ENCODE measurements at places on chromosomes 1 and 21.

DNA sequence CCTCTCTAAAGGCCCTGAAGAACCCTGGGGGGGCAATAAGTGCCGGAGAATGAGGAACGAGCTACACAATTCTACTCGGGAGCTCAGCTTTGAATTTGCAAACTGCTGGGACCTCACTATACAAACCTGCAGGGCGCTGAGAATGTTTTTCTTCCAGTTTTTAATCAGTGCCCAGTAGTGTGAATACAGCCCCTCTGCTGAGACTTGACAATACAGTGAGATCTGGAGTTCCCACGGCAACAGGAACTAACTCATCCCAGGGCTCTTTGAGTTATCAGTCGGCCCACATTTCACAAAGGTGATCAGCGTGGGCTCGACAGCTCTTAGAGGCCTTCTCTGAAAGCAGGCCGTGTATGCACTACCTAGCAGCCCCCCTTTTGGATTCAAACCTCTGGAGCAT is 41.7 kb downstream of the TMEM53 start:
- DNase-seq: no peak

DNA sequence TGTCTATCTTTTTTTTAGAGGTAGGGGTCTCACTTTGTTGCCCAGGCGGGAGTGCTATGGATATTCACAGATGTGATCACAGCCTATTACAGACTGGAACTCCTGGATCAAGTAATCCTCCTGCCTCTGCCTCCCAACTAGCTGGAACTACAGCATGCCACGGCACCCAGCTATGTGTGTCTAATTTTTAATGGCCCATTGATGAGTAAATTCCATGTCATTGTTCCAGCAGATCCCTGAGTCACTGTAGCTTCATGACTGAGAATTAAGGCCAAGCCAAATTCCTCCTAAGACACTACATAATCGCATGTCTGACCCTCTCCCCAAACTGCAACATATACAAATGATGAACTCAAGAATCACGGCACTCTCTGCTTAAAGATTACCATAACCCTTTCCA is 84.2 kb upstream of the RGS2 start:
- DNase-seq: no peak

DNA sequence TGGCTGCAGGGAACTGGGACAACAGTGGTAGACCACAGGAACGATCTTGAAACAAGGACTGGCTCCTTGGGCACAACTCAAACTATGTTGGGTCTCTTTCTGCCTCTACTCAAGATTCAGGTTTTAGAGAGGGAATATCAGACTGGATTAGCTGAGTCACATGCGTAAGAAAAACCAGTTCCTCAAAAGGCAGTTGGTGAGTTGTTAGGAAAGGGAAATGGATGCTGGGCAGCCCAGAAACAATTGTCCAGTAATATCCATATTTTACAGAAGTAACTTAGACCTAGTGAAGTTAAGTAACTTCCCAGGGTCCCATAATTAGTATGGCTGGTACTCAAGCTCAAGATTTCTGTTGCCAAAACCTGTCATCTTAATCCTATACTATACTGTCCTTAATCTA is 27.0 kb upstream of the TMEM39B start:
- no peak for DNase-seq

DNA sequence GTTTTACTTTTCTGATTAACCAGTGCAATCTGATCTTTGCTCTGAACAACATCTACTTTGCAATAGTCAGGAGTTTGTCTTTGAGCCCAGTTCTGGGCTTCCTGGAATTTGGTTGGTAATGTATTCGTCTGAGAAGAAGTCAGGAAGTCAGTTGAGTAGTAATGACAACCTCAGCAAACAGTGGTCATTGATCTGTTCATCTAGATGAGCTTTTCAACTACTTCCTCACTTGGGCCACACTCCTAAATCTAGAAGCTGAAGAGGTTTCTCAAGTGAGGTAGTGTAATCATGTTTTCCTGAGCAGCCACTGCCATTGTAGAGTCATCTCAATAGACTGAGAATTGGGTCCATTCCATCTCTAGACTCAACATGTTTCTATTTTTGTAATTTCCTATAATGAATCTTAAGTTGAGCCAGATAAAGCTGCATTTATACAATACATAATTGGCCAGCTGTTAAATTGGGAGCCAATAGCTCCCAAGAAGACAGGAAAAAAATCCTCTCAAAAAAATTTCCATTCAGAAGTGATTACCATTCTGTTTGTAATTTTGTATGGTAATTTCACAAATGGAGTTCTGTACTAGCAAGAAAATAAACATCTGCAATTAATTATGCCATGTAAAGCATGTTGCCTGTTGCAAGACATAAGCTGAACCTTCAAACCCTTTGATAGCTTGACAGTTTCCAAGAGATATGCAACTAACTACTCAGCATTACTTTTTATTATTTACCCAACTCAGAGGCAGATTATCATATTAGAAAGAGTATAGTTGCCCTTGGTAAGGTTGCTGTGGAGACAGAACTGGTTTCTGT is 49.6 kb downstream of the WDR64 start:
- DNase-seq: no peak

DNA sequence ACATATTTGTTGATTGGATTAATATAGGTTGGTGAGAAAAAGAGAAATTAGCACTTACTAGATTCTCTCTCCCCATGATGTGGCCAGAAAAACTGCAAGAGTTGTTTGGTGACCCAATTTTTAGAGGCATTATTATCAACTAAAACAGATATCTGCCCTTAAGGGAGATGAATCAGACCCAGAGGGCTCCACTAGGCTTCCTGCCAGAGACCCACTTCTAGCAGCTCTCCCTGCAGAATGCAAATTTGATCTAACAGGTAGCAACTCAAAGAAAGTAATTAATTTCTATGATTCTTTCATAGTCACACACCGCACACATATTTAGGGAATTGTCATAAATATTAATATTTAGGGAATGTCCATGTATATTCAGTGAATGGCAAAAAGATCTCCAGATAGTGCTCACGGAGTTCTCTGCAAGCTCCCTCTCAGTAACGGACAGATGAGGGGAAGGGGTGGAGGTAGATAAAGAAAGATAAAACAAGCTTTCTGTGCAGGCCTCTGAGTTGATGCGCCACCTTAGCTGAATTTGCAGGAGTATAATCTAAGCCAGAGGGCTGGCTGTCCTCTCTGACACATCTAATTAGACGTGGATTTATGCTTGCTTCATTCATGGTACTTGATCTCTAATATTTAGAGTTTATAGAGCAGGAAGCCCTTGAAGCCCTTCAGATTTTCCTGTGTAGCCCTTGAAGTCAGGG is 84.1 kb upstream of the CCDC190 start:
- no peak for DNase-seq

DNA sequence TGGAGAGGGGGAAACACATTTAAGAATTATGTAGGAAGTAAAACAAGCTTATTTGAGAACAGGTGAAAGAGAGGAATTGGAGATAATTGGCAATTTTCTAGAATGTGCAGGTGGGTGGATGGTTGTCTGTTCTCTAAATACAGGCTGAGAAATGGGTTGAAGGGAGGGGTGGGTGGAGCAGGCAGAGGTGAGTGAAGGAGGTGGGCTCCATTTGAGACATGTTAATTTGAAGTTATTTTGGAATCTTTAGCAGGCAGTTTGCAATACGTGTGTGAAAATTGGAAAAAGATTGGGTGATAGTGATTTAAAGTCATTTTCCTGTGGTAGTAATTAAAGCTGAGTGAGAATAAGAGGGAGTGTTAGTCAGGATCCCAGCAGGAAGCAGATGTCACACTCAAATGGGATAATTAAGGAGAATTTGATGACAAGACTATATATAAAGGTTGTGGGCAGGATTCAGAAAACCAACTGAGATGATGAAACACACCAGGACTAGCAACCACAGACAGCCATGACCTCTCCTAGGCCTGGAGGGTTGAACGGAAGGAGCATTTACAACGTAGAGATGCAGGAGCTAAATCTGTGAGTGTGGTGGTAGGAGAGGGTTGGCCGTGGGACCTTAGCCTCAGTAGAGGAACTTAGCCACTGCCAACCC is 40.6 kb downstream of the CHRM3 start:
- no peak for DNase-seq

- no peak for DNase-seq
These were observed 106.6 kb downstream of the NPHP4 start for GRCh38 chr1:5885471-5886139.

- no peak for DNase-seq
These were observed 58.3 kb downstream of the ZNF648 start for GRCh38 chr1:182003025-182003725.

DNA sequence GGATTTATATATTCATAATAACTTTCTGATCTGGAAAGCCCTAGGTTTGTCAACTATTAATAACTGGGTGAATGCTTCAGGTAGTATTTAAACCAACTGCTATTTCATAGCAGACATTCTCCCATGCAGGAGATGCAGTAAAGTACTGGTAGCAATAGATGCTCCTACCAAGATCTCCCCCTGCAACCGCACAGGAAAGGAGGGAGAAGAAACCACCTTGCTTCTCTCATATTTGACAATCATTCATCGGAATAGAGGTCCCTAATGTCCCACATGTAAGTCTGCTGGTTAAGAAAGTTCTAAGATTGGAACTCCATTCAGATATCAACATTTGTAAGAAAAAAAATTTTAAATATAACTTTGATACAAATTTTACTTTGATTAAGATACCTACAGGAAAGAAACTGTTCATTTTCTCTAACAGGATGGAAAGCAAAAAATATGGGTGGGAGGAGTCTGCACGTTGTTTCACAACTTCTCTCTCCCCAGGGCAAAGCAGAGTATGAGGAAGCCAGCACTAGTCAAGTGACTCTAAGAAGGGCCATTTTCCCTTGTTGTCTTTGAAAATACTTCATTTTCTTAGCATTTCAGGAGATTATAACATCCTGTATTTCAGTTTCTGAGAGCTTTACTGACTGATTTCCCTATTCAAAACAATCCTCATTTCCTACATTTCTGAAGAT is at the start of gene PYHIN1:
Gene PYHIN1 (plus strand): TSS at position 498 of the 683 bp plus-strand sequence. CDS start 5,359 bp downstream, outside the sequence.
- no peak for DNase-seq

- DNase-seq: no peak
These were observed 68.3 kb upstream of the RHOU start for GRCh38 chr1:228666686-228667623.

GRCh38 chr1:25433389-25434186 is 2.9 kb downstream of the MACO1 start:
- DNase-seq: no peak

- no peak for DNase-seq
These were observed 102.8 kb downstream of the RIPK4 start for GRCh38 chr21:41663805-41664788.

GRCh38 chr21:45555557-45556301 is 13.5 kb upstream of the SLC19A1 start:
- DNase-seq: peak; percentile 18

DNA sequence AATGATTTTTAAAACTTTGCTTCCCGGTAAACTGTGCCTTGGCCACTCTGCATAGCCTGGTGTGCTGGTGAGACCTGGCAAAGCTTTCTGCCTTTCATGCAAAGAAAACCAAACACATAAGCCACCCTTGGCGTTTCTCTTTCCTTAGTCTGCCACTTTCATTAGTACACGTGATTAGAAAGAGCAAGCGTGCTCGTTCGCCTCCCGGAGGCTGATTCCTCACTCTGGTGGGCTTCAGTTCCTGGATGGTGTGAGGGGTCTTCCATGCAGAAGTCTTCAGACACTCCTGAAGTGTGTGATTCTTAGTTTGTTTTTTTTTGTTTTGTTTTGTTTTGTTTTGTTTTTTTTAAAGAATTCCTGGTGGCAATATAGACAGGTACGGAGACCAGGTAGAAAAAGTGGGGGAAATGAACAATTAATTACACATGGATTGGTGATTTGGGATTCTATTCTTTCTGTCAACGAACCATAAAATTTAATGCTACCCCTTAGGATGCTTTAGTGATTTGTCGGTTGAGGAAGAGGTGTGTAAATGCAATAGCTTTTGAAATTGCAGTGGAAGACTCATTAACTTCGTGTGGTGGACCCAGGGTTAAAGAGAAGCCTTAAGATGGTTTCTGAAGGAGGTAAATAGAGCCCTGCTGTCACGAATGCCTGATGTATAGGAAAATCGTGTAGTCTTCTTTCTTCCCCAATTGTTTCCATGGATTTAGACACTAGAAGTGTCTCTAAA is 2.1 kb downstream of the GALNT2 start:
- no peak for DNase-seq

GRCh38 chr21:38254970-38255369 is 1.8 kb upstream of the KCNJ15 start:
- no peak for DNase-seq

- DNase-seq: no peak
These were observed 41.0 kb upstream of the ZNF326 start for GRCh38 chr1:89953929-89954328.

DNA sequence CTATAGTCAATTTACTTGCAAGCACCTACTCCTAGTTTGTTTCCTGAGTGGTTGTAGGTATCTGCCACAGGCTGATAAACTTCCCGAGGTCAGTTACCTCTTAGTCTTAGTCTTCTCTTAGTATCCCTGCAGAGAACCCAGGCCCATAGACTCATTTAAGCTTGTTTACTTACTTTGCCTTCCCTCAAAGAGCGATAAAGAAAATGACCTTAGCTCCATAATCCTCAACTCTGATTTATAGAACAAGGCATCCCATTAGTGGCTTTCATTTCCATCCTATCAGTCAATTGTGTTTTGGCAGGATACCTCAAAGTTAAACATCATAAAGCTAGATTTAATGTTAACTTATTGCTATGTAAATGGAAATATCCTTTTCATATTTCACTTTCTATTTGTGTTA is 119.7 kb downstream of the UCHL5 start:
- DNase-seq: no peak

- DNase-seq: no peak
These were observed 36.5 kb upstream of the LRRC3 start for GRCh38 chr21:44418876-44419230.

DNA sequence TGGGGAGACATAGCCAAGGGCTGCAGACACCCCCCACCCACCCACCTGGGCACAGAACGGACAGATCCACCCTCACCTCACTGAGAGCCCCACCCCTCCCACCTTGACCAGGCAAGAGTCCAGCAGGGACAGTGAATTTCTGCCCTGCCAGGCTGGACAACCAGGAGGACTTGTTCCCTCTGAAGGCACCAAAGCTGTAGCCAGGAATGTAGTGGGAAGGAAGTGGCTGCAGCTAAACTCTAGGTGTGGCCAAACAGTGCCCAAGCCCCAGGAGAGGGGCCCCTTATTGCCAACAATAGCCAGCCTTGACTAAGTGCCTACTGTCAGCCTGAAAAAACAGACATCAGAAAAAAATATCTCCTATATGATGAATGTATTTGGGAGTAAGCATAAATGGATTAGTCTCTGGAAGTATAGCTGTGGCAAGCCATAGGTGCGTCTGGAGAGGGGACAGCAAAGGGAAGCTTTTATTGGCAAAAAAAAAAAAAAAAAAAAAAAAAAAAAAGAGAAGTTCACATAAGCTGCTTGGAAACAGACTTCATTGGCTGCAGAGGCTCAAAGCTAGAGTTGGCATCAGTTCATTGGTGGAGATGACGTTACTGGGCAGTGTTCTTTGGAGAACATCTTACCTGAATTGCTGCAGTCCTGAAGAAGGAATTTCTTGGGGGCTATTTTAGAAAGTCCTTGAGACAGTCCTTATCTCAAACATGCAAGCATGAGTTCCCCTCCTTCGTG is 64.1 kb upstream of the TMEM51 start:
- DNase-seq: no peak

- DNase-seq: no peak
These were observed 62.4 kb upstream of the FAM3B start for GRCh38 chr21:41254090-41254700.

DNA sequence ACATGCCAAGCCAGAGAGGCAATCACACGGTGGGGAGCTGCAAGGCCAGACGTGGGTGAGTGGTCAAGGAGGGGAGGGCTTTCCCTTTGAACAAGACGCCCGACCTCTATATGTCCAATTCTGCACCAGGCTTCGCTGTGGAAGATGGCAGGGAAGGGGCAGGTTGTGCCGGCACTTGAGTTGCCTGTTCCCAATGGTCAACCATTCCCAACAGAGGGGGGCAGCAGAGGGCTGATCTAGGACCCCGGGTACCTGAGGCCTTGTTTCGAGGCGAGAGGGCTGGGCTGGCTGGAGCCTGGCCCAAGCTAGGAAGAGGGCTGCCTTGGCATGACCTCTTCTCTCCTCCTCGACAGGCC is 64.9 kb downstream of the TMEM53 start:
- no peak for DNase-seq
